Umbilical cord (tissue), 2 donors: ENCODE measurements at places on chromosomes 16 and 17.

DNA sequence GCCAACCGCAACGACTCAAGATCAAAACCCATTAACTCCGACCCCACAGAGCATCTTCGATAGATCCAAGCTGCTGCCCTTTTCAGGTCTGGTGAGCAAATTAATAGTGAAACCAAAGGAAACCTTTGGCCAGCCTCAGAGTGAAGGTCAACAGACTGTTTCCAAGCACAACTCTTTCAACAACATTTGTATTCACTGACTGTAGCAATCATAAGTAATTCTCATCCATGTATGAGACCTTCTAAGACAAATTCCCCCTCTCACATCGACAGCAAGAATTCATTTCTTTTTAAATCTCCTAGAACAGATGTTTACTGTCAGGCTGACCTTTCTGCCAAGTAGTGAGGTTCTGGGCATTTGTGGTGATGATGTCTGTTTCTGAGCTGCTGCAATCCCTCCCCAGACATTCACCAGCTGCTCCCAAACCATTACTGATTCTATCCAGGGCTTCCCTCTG, 64.2 kb downstream of the SLC39A11 start:
- DNase-seq = peak; percentile 95

- no peak for DNase-seq
Measured at GRCh38 chr16:50473356-50473945, 74.7 kb upstream of the NKD1 start.

- DNase-seq = no peak
Measured at GRCh38 chr17:42917236-42917603, 16.6 kb downstream of the G6PC1 start.

DNA sequence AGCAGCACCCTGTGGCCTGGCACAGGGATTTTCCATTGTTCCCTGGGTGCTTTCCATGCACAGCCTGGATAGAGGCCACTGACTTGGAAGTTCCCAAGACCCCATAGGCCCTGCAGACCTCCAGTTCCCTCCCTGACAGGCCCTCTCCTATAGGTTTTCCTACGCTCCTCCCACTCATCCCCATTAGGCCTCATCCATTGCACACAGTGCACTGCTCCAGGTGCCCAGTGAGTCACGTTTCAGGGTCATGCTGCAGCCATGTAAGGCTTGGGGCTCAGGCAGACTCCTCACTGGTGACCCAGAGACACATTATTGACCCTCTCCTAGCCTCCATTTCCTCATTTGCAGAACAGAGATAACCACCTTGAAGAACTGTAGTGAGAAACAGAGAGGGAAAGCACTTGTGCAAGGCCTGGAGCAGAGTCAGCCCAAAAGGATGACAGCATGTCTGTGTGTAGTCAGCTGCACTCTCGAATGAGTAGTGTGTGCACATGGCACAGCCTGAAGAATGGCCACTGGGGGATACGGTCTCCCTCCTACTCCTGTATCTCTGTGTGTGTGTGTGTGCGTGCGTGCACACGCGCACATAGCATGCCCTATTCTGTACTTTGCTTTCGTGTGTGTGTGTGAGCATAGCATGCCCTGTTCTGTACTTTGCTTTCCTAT, 26.8 kb downstream of the DRC3 start:
- no peak for DNase-seq

- no peak for DNase-seq
Measured at GRCh38 chr17:32588982-32589381, 102.2 kb downstream of the CDK5R1 start.

DNA sequence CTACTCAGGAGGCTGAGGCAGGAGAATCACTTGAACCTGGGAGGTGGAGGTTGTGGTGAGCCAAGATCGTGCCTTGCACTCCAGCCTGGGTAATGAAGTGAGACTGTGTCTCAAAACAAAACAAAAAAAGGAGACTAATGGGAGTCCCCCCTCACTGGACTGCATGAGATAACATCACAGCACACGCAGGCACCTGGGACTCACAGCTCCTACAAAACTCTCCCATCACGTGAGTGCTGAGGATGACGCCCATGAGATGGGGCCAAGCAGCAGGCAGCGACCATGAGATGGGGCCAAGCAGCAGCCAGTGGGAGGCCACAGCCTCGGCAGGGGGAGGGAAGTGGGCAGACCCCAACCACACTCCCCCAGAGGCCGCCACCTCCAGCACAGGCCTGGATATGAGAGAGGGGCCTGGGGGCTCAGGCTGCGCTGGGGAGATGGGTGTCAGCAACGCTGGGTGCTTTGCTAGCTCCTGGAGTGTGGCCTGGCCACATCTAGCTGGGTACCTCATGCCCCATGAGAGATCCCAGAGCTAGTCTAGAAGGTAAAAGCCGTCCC, 15.4 kb downstream of the DNAAF8 start:
- DNase-seq = no peak

DNA sequence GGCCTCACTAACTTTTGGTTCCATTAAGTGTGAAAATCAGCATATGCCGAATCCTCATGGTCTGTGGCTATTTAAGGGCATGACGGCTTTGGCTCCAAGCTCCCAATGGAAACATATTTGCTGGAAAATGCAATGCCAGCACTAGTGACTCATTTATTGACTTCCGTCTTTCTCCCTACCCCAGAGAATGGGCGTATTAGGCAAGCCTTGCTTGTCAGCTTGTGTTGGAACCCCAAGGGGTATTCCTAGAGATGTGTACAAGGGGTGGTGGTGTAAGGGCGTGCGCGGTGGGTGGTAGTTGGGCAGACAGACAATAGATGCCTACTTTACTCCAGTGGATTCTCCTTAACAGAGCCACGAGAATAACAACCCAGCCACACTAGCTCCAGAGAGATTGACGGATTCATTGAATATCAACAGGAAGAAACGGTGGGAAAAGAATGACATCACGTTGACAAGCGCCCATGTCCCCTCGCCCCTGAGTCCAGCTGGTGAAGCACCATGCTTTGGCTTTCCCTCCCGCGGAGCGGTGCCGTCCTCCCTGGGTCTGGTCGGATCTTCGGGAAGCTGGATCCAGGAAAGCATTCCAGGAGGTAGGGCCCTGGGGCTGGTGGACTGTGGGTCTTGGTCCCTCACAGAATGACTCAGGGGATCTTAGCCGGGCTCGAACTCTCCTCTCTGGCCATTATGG, 10.3 kb downstream of the CD300LB start:
- peak; percentile 44 for DNase-seq

DNA sequence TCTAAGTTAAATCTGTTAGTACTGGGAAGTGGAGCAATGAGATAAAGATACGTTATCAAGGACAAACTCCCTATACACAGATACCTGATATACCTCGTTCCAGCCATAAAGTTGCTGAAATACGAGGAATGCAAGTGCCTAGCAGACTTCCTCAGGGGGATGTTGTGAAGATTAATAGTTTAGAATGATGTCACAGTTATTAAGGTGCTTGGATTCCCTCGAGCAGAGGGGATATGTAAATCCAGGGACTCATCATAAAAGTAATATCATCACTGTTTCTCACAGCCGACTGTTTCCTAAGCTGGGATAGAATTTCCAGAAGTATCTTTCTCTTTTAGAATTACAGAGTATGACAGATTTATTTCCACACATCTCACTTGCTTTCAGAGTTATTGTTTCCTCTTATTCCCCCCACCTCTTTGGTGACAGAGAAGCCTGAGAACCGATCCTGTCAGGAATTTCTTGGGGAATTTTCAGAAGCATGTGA, 28.4 kb upstream of the ZFHX3 start:
- no peak for DNase-seq

GRCh38 chr17:73797594-73798110, 153.4 kb upstream of the SDK2 start:
- no peak for DNase-seq

DNA sequence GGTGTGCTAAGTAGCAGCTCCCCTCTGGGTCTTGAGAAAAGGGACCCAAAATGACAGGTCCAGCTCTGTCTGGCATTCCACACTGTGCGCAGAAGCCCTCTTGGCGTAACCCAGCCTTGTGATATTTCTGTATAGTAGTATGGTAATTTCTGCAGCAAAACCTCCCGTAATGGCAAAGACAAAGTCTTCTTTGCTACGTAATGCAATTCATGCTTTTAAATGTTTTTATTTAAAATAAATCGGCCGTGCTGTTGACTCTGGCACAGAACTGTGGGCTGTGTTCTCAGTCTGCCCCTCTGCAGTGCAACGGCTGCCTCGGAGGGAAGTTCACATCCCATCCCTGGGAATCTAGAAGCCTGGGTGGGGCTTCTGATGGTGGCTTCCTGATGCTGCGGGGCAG, 75.2 kb downstream of the ASIC2 start:
- no peak for DNase-seq

DNA sequence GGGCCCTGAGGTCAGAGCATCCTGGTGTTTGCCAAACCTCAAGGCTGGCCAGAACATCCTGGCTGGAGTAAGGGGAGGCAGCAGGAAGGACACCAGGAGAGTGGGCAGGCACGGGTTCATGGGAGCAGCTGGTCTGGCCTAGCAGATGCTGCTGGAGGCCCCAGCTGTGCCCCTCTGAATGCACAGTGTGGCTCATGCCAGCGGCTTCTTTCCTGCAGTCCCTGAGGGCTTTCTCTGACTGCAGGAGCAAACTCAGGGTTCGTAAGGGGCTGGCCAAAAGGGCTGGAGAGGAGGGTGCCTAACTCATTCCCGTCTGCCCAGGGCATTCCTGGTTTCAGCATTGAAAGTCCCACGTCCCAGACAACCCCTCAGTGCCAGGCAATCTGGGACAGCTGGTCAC, 78.7 kb downstream of the ZDHHC7 start:
- no peak for DNase-seq

DNA sequence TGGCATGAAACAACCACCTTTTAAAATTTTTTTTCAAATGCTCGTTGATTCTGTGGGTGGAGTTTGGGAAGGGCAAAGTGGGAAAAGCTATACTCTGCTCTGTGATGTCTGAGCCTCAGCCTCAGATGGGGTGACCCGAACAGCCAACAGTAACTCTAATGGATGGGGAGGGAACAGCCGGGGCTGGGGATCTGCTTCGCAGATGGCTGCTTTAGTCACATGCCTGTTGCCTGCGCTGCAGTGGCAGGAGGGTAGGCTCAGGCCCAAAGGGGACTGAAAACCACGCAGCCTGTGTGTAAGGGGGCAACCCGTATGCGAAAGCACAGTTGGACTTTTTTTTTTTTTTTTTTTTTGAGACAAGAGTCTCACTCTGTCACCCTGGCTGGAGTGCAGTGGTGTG, 14.9 kb upstream of the MAPK3 start:
- DNase-seq = no peak

GRCh38 chr17:17146786-17147406, 59.2 kb downstream of the PLD6 start:
- DNase-seq = no peak
